ENCODE measurements at places on chromosomes 6 and 20. TPM values are rescaled to one million over a fixed set of nuclear protein-coding genes. Genes with fewer than 3 reads are reported as not detected.

GRCh38 chr6:83258517-83258916 is 65.4 kb downstream of the RWDD2A start:
- H3K27me3 ChIP-seq, result no peaks in the 10 kb centered on the region
- H3K4me3 ChIP-seq, result no peak overlapping the region
- H3K4me1 ChIP-seq, result no peaks in the 10 kb centered on the region
- H3K36me3 ChIP-seq, result no peaks in the 10 kb centered on the region
- no peak overlapping the region for H3K27ac ChIP-seq

DNA sequence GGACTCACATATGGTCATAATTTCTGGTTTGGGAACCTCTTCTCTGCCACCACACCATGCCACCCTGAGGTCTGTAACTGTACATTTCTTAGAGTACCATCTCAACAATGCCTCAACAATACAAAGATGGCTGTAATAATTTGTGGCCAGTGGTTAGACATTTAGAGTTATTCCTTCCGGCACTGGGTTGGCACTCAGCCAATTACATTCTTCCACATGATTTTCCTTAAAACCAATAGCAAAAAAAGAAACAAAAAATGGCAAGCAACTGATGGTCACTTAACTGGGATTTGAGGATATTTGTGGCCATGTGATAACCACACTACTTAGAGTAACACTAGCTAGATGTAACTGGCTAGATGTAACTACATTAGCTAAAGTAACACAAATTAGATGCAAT is 79.9 kb downstream of the SEL1L2 start:
- H3K4me3 ChIP-seq, result no peak overlapping the region
- no peaks in the 10 kb centered on the region for H3K36me3 ChIP-seq
- H3K27me3 ChIP-seq, result no peaks in the 10 kb centered on the region
- H3K4me1 ChIP-seq, result no peaks in the 10 kb centered on the region
- no peak for DNase-seq
- H3K27ac ChIP-seq, result no peak overlapping the region

DNA sequence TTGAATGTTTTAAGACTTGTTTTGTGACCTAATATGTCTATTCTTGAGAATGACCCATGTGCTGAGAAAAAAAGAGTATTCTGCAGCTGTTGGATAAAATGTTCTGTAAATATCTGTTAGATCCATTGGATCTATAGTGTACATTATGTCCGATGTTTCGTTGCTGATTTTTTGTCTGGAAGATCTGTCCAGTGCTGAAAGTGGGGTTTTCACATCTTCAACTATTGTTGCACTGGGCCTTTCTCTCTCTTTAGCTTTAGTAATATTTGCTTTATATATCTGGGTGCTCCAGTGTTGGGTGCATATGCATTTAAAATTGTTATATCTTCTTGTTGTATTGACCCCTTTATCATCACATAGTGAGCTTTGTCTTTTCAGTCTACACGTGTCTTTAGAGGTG is 5.7 kb upstream of the SIRPB2 start:
- DNase-seq, result no peak
- H3K36me3 ChIP-seq, result no peaks in the 10 kb centered on the region
- no peak overlapping the region for H3K4me3 ChIP-seq
- peaks cover 8% of the 10 kb centered on the region for H3K4me1 ChIP-seq
- H3K27ac ChIP-seq, result no peak overlapping the region
- H3K27me3 ChIP-seq, result no peaks in the 10 kb centered on the region

FNDC11 gene
- total RNA-seq, result not detected

- H3K27me3 ChIP-seq, result no peaks in the 10 kb centered on the region
- H3K36me3 ChIP-seq, result no peaks in the 10 kb centered on the region
- DNase-seq, result no peak
- no peaks in the 10 kb centered on the region for H3K4me1 ChIP-seq
- H3K4me3 ChIP-seq, result no peak overlapping the region
- H3K27ac ChIP-seq, result no peak overlapping the region
These were observed 875.4 kb upstream of the MAP3K7 start for GRCh38 chr6:91462241-91462640.
